HuH-7 (cell line): ENCODE measurements at places on chromosomes 1 and 21.

DNA sequence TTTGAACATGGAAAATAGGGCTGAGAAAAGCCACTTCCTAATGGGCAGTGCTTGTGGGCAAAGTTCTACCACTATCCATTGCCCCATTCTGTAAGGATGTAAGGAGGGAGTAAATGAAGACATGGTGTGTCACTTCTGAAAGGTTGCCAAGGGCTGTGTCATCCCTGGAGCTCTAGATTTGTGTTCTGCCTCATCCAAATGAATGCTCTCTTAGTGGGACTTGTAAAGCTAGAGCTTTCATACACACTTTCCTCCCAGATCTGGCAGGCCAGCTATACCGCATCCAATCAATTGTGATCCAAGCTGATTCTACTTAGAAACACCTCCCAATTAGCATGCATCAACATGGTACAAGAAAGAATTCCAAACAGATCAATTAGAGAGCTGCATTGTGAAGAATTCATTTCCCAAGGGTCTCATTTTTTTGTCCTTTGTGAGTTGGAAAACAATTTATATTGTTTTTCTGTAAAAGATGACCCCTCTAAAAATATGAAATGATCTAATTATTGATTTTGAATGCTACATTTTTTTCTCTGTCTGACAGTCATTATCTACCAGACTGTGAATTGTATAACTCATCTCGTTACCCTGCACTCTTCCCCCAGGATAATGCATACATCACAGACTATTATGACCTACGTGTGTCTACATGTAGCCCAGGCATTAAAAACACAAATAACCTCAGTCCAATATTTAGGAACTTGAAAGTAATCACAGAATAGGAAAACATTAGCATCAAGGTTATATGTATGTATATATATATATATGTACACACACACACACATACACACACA, 117.1 kb upstream of the DUSP10 start:
- DNase-seq: no peak

GRCh38 chr1:184530226-184530625, 143.4 kb downstream of the C1orf21 start:
- DNase-seq: no peak

- DNase-seq: no peak
These were observed 49.7 kb upstream of the GFI1 start for GRCh38 chr1:92536211-92536979.

DNA sequence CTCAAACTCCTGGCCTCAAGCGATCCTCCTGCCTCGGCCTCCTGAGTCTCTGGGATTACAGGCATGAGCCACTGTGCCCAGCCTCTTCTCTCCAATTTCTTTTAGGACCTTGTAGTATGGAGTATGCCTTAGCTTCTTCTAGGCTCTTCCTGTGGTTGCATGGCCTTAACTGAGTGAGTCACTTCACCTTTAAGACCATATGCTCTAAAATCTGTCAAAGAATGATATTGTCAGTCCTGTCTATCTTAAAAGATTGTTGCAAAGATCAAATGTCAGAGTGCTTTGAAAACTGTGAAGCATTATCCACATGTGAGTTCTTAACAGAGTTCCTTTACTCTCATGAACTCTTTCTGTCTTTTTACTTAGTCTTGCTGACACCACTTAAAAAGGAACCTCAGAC, 37.2 kb downstream of the ATP2B4 start:
- no peak for DNase-seq

- DNase-seq: no peak
These were observed 38.1 kb upstream of the POU3F1 start for GRCh38 chr1:38084700-38085099.

DNA sequence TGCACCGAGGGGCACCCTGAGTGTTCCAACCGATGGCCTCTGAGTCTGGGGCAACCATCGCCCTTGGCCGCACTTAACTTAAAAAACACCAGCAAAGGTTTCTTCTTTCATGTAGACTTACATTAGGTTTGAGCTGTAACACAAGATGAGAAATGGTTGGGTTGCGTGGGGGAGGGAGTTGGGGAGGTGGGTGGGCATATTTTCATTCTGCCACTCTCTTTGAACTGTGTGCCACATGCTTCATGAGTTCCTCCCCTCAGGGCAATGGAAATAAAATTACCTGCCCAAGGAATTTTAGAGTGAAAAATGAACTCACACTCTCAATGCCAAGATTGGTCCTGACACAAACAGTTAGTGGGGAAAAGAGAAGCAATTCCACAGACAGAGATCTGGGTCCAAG, 430.1 kb upstream of the USP24 start:
- no peak for DNase-seq

- DNase-seq: no peak
These were observed 153.5 kb upstream of the CSF3R start for GRCh38 chr1:36636206-36636605.

GRCh38 chr1:59418363-59419144, 121.7 kb downstream of the FGGY start:
- DNase-seq: no peak

GRCh38 chr1:215749414-215749813, 182.3 kb downstream of the KCTD3 start:
- no peak for DNase-seq

DNA sequence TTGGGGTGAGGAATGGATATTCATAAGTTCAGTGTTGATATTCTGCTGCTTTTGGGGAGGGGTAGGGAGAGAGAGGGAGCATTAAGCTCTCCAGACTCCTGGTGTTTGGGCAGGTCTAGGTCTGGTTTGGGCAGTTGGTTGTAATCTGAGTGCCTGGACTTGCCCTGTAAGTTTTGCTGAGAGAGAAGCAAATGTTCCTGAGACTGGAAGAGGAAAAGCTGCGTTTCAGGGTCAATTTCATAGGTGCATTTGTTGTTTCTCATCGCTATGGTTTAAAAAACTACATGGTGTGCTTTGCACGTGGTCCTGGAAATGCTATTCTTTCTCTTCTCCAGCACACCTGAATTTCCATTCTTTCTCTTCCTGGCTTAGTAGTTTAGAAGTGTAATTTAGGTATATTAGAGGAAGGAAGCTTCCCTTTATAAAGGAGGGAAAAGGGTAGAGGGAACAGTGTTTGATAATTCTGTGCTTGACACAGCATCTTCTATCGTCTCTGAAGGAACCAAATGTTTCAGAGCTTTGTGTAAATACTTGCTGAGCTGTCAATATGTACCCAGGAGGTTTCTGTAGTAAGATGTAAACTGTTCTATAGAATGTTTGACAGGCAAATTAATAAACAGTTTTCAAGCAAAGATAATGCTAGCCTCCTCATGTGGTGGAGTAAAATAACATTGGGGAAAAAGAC, 6.3 kb downstream of the ARID1A start:
- no peak for DNase-seq

DNA sequence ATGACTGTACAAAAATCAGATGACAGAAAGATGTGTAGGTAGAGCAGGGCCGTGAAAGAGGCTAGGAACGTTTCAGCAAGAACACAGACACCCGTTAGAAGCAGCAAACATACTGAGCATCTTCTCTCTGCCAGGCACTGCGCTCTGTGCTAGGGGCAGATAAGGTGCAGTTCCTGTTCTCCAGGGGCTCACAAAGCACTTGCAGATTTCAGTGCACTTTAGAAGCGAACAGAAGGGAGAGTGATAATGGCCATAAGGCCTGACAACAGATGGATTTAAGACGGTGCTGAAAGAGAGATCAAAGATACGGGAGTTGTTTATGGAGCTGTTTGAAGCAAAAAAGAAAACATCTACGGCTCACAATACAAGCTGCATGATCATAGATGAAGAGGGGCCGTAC, 200.3 kb upstream of the FOXD3 start:
- DNase-seq: no peak

GRCh38 chr1:42753070-42753469, 13.0 kb upstream of the CLDN19 start:
- no peak for DNase-seq
